Hypothalamus (tissue), 51 donors: ENCODE measurements at places on chromosomes 4 and X.

GRCh38 chr4:147339100-147339499, 141.8 kb upstream of the EDNRA start:
- DNase-seq = no peak

DNA sequence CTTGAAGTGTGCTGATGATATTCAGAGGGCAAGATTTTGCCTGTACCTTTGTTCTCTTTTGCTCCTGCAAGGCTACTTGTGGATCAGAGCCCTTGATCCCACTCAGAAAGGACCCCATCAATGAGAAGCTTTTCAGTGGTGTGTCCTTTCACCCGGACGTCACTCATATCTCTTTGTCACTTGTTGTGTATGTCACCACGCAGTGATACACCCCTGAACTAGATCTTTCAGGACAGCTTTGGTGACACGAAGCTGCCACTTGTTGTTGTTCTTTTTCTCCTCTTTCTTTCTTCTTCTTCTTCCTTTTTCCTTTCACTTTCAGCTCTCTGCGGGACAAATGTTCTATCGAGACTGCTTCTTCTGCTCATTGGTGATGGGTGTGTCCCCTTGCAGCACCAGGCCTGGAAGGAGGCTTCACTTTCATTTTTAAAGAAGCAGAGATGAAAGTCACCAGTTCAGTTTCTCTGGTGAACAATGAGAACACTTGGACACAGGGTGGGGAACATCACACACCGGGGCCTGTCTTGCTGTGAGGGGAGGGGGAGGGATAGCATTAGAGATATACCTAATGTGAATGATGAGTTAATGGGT, 83.6 kb downstream of the NBDY start:
- DNase-seq = no peak

DNA sequence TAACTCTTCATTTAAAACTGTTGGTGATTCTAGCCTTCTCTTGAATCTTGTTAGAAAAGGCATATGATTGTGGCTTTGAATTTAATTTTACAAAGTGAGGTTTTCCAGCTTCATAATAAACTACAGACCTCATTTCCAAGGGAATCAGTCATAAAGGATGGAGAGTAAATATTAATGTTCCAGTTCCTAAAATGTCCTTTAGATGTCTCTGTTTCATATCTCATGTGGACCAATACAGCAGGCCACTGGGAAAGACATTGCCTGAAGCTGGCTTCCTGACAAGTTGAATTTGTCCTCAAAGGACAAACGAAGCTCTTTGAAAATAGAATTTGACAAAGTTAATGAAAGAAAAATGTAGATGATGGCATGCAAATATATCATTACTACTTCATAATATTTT, 125.4 kb downstream of the ZNF330 start:
- no peak for DNase-seq

DNA sequence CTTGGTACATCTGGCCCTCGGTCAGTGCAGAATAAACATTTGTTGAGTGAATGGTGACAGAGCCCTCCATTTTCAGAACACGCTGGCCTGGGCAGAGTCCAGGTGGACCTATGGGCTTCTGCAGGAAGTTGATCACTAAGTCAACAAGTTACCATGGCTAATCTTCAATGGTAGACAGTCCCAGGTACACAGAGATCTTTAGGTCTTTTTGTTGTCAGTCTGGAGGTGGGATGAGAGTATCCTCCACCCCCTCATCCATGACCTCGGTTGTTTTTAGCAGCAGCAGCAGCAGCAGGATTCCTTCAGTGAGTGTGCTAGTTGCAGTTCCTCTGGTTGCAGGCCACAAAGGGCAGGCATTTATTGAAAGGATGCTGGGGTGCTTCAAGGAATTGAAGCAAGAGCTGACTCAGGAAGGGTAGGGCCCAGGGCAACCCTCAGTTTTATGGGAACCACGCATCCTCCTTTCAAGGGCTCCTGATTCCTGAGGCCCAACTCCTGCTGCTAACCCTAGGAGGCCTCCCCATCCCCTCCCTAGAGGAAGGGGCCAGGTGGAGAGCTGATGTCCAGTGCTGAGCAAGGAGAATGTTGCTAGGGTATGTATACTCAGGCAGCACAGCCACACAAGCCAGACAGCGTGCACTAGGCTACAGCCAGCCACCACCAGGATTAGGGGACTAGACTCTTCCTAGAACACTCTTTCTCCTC, 1.7 kb upstream of the USP27X start:
- DNase-seq = no peak

GRCh38 chr4:76179398-76180318, 31.5 kb upstream of the NUP54 start:
- DNase-seq = peak; percentile 57

DNA sequence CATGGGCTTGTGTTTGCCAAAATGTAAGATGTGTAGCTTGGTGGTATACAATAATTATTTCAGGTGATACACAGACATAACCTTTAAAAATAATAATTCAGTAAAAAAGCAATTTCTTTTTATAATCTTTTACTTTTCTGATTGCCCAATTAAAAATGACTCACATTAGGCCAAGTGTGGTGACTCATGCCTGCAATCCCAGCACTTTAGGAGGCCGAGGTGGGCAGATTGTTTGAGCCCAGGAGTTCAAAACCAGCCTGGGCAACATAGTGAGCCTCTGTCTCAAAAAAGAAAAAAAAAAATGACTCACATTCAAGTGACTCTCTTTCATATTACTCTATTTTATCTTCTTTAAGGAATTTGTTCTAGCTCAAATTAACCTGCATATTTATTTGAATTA, 449.4 kb upstream of the HTR2C start:
- no peak for DNase-seq

DNA sequence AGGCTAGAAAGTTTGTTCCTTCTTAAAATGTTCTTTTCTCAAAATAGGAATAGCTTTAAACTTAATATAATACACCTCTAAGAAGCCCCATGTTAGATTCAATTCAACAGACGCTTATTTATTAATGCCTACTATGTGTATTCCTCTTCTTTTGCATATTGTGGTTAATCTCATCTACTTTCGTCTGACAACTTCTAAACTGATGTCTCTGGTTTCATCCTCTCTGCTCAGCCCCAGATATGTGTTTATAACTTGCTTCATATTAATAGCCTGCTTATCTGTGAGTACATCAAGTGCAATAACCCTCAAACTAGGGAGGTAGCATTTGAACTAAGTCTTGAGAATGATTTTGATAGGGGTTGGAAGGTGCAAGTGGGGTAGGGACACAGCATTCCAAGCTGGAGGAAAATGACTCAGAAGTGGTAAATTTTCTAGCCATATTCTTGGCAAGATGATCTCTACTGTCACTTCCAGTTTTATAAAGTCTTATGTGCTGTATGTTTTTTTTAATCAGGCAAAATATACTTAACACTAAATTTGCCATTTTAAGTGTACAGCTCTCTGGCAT, 37.0 kb downstream of the STK26 start:
- DNase-seq = no peak

DNA sequence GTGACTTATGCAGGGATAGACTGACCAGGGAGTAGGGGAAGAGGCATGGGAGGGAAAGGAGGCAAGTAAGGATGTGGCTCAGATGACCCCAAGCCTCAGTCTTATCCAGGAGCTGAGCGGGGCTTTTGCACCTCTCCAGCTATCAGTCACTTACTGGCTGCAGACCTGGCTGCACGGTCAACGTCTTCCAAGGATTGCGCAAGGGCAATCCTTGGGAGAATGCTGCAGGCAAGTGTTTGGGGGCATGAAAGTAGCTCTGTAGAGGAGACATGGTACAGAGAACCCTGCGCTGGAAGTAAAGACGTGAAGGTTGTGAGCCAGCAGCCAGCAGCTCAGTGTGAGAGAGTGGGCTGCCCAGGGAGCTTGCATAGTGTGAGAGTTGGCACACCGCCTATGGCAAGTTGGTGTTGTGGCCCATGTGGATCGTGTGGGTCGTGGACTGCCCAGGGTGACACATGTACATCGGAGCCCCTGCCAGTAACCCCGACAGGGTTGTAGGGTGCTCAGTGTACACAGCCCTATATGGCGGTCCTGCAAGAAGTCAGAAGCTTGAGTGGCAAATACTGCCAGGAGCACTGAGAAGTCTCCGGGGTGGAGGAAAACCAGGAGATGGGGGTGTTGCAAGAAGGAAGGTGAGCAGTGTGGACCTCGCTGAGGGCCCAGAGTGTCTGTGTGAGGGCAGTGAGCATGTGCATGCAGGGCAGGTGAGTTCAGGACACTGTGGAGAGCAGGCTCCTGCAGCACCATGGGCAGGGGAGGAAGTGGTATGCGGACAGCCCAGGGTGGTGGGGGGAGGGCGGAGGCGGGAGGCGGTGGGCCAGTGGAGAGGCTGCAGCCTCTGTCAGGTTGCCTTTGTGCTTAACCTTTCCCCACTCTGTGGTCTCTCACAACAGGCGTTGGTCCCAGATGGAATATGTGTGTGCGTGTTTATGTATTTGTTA, 50.9 kb downstream of the KIT start:
- no peak for DNase-seq

GRCh38 chrX:3263681-3264126, 82.7 kb downstream of the MXRA5 start:
- no peak for DNase-seq

GRCh38 chrX:130728208-130728607, 174.8 kb downstream of the ENOX2 start:
- no peak for DNase-seq
